Cerebellar nuclear complex (tissue), 1 donor: ENCODE measurements at places on chromosomes 7 and 10.

DNA sequence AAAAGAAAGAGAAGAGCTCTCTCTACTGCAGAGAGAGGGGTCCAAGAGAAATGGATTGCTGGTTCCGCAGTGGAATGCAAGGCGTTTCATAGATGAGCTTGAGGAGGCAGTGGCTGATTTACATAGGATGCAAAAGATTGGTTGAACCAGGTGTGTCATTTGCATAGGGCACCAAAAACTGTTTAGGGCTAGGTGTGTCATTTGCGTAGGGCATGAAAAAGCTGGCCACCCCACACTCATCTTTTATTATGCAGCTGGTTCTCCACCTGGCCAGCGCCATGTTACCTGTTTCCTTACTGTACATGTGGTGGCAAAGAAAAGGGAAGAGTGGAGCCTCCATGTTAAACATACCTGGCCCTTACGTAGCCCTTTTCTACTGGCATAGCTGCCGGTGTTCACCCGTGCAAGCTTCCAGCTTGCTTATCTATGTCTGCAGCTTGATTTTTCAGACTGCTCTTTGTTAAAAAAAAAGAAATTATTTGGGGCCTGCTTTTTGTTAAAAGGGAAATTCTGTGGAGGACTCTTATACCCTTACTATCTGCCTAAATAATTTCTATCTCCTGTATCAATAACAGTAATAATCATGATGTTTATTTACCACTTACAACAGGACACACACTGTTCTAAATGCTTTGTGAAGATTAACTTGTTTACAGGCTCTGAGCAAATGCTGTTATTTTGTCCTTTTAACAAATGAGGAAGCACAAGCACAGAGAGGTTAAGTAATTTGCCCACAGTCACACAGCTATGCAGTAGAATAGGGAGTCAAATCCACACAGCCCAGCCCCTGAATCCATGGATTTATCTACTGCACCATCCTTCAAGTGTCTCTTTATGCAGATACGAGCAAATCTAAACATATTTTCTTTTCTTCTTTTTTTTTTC lies 33.3 kb downstream of the CASP7 start:
- DNase-seq: no peak

GRCh38 chr10:86689146-86689545 lies 20.8 kb downstream of the LDB3 start:
- DNase-seq: no peak

DNA sequence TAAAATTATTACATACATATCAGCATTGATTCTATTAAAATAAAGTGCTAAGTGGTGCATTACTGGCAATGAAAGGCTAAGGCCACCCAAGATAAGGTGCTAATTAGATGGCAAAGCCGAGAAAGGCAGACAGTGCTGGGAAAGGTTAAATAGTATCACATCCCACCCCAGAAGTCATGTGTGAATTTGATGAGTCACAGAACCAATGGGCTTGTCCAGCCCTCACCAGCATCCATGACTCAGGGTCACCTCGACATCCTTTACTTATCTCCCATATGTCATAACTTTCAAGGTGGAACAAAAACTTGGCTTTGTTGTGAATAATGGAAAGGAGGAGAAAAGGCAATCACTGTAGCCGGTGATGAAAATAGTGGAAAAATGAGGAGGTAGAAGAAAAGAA lies 459.1 kb downstream of the PLXNA4 start:
- DNase-seq: no peak

GRCh38 chr7:19030281-19030680 lies 87.2 kb downstream of the TWIST1 start:
- no peak for DNase-seq

- DNase-seq: no peak
Measured at GRCh38 chr10:48845512-48845911, 94.1 kb downstream of the LRRC18 start.

DNA sequence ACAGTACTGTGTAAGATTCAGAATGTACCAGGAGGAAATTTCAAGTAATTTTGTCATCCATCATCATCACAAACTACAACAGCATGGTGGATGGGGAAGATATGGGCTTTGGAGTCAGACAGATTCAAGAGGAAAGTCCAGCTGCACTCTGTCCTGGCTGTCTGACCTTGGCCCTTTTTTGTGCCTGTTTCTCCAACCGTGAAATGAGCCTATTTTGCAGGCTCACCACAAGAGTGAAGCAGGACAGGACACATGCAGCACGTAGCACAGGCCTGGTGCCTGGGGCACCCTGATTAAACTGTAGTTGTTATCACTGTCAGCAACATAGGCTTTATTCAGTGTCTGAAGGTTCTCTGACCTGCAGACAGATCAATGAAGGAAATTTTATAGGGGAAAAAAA lies 37.6 kb downstream of the RHOBTB1 start:
- DNase-seq: no peak

- no peak for DNase-seq
Measured at GRCh38 chr7:103795107-103795506, 194.4 kb downstream of the RELN start.

GRCh38 chr7:1168422-1168821 lies 8.4 kb upstream of the ZFAND2A start:
- no peak for DNase-seq

DNA sequence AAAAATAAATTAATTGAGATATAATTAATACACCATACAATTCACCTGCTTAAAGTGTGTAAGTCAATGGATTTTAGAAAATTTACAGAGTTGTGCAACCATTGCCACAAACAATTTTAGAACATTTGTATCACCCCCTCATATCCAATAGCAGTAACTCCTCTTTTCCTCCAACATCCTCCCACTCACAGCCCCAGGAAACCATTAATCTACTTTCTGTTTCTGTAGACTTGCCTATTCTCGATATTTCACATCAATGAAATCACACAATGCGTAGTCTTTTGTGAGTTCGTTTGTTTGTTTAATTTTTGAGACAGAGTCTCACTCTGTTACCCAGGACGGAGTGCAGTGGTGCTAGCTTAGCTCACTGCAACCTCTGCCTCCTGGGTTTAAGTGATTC lies 13.7 kb upstream of the HERC4 start:
- no peak for DNase-seq

DNA sequence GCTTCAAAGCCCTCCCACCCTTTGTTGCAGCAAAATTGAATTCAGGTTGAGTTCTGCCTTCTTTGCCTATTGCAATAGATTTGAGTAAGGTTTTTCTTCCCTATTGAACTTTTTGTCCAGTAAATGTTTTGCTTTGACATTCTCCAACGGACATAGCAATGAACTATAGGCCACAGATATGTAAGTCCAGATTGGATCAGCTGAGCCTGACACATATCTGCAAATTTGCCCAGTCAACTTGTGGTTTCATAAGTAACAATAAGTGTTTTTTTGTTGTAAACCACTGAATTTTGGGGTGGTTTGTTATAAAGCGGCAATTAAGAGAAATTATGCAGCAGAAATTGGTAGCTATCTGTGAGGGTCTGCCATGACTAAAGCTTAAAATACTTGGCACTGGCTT lies 332.1 kb upstream of the SORCS1 start:
- no peak for DNase-seq

DNA sequence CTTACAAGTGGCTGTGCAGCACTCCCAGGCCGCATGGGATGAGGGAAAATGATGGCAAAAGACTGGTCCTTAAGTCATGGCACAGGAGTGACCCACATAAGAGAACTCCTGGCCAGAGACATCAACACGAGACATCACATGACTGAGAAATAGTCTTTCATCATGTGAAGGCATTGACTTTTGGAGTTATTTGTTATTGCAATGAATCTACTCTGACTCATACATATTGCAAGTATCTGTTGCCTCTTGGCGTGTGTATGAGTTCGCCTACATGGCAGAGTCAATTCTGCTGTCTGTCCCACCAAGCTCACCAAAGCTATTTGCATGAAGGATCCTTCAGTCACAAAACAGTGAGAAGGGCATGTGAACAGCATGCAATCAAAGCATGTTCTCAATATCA lies 59.7 kb upstream of the HABP2 start:
- DNase-seq: no peak

GRCh38 chr7:66952343-66953043 lies 31.5 kb downstream of the TMEM248 start:
- no peak for DNase-seq

- no peak for DNase-seq
Measured at GRCh38 chr7:122791959-122792545, 89.3 kb upstream of the RNF148 start.

- no peak for DNase-seq
Measured at GRCh38 chr7:6234384-6234783, 38.0 kb downstream of the CYTH3 start.

GRCh38 chr7:92025260-92025659 lies 84.6 kb downstream of the AKAP9 start:
- no peak for DNase-seq

GRCh38 chr10:90051474-90051873 lies 350.1 kb downstream of the KIF20B start:
- DNase-seq: no peak

DNA sequence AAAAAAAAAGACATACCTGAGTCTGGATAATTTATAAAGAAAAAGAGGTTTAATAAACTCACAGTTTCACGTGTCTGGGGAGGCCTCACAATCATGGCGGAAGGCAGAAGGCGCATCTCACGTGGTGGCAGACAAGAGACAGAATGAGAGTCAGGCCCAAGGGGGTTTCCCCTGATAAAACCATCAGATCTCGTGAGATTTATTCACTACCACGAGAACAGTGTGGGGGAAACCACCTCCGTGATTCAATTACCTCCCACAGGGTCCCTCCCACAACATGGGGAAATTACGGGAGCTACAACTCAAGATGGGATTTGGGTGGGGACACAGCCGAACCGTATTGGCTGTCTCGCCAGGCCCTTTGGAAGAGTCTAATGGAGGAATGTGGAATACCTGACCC lies 9.0 kb upstream of the MAFK start:
- no peak for DNase-seq

- DNase-seq: no peak
Measured at GRCh38 chr10:93165367-93165766, 91.7 kb downstream of the CYP26A1 start.

DNA sequence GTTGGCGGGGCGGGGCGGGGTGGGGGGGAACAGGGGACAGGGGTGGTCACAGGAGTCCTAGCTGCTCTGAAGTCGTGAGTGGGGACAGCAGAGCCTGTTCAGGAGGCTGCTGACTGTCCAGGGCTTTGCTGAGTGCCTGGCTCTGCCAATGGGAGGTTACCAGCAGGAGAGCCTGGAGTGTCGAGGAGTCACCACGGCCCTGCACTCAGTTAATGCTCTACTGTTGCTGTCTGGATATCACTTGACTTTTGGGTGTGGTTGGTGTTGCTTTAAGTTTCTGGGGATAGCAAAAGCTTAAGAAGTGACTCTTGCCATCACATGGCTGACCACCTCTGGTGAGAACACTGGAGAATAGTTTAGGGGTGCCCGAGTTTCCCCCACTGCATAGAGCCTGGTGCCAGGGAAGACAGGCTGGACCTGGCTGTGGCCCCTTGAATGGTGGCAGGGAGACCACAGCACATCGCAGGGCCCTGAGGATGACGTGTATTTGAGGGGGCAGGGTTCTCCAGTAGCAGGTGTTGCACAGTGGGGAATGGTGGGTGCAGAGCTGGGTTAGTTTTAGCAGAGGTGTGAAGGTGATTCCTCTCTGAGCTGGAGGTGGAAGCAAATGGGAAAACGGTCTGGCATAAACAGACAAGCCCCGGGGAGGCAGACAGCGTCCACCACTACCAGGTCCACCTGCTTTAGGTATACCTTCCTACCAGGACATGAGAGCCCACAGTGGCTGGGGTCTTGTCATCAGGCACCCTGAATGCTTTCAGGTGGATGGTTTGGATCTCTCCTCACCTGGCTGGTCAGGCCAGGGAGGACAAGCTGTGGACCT lies 54.2 kb upstream of the CAMK2B start:
- DNase-seq: no peak

DNA sequence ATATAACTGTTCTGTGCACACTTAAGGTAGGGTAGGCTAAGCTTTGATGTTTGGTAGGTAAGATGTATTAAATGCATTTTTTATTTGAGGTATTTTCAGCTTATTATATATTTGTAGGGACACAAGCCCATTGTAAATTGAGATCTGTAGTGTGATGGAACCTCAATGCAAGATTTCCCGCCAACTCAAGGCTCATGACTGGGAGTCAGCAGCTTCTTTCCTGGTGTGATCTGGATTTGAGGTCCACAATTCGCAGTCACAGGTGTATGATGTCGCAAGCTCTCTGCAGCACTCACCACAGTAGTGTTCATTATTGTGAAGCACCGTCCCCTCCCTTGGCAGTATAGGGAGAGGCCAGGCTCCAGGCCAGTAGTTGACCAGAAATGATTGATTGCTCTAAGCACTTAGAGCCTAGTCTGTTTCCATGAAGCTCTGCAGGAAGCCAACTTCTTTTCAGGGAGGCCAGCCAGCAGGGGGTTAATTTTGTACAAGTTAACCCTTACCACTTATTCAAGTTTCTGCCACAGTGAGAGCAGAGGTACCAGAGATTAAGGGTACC lies 54.9 kb downstream of the SEM1 start:
- DNase-seq: no peak

GRCh38 chr10:77793831-77794230 lies 132.7 kb downstream of the DLG5 start:
- DNase-seq: no peak

DNA sequence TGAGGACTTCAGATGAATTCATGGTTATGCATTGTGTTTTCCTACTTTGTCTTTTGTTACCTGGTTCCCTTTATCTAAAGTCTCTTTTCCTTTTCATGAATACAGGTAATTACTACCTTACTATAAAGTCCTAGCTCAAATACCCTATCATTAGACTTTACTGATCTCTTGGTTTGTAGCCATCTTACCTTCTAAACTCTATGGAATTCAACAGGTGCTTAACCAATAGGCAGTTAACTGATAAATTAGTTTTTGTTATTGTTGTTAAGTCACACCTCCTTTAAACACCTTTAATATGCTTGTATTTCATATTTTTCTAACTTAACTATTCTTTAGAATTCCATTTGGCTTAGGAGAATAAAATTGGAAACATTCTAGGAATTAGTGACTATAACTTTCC lies 30.7 kb downstream of the PLCE1 start:
- DNase-seq: no peak

- DNase-seq: no peak
Measured at GRCh38 chr7:157910446-157910845, 573.6 kb downstream of the DNAJB6 start.

DNA sequence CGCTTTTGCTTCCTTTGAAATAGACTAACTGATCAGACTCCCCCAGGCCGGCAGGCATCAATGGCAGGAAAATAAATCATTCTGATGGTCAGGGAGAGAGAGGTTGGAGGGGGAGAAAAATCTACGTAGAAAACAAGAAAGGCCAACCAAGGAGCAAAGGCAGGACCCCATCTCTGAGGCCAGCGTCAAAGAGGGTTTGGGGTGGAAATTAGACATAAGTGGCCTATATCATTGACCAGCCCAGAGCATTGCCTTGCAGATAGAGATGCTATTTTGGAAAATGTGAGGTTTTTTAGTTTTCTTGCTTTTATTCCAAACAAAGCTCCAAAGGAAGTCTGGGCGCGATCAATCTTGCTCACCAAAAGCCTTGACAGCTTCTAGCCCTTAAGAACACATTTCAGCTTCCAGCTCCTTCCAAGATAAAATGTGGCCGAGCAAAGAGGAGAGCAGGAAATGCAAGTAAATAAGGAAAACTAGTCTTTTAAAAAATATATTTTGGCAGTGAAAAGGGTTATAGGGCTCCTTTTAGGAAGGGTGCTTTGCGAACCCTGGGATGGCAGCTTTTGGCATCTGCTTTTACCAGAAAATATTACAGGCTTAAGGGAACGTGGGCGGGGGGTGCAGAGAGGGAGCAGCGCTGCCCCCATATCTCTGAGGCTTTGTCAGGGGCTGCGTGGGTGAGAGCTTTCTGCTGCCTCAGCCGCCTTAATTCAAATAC lies 2.0 kb upstream of the HOXA2 start:
- DNase-seq: no peak
